ENCODE measurements at places on chromosomes 3 and 15.

DNA sequence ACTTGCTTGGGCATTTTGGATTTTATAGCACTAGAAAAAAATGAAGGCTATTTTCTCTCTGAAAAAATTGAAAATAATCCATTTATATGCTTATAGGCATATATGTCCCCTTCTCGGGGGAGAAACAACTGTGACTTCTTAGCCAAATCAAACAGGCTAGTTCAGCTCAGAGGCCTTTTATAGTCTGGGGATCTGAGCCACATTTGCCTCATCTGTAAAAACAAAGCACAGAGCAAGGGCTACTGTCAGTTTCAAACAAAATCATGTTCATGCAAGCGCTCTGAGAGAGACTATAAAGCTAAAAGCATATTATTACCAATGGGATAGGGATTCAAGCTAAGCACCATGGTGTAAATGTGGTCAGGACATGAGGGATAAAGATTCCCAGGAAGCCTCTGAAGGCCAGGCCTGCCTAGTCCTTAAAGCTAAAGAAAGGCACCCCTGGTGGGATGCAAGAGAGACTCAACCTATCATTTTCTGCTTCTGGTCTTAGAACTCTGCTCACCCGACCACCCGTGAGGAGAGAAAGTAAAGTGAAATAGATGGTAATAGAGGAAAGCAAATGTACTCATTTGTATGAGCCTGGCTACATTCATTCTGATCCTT is 51.0 kb upstream of the IL12A start:
- no peak for DNase-seq

DNA sequence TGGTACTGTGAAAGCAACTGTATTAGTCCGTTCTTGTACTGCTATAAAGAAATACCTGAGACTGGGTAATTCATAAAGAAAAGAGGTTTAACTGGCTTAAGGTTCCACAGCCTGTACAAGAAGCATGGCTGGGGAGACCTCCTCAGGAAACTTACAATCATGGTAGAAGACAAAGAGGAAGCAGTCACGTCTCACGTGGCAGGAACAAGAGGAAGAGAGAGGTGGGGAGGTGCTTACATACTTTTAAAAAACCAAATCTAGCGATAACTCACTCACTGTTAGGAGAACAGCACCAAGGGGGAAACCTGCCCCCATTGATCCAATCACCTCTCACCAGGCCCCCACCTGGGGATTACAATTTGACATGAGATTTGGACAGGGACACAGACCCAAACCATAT is 48.9 kb downstream of the IQGAP1 start:
- DNase-seq = no peak

- no peak for DNase-seq
Observed at GRCh38 chr15:91884606-91885005, 31.1 kb downstream of the SLCO3A1 start.

GRCh38 chr15:78438619-78439285 is 736 bp downstream of the IREB2 start:
- no peak for DNase-seq

- DNase-seq = no peak
Observed at GRCh38 chr15:85691350-85692240, 103.1 kb downstream of the KLHL25 start.

DNA sequence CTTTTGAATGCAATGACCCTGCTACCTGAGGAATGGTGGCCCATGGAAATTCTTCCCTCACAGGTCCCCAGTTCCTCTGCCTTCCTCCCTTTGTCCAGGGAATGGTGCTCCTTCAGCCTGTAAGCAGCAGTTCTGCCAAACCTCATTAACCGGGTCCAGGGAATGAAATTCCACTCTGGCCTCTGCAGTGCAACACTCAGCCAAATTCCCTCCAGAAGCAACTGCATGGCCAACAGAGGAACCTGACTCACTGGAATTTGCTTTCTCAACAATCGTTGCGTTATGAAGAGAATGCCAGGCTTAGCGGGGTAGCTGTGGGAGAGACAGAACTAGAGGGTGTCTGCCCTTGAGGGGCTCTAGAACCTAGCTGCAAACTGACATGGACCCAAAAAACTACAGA is 449.4 kb upstream of the PROK2 start:
- no peak for DNase-seq

- no peak for DNase-seq
Observed at GRCh38 chr3:160545504-160545871, 19.9 kb downstream of the KPNA4 start.

DNA sequence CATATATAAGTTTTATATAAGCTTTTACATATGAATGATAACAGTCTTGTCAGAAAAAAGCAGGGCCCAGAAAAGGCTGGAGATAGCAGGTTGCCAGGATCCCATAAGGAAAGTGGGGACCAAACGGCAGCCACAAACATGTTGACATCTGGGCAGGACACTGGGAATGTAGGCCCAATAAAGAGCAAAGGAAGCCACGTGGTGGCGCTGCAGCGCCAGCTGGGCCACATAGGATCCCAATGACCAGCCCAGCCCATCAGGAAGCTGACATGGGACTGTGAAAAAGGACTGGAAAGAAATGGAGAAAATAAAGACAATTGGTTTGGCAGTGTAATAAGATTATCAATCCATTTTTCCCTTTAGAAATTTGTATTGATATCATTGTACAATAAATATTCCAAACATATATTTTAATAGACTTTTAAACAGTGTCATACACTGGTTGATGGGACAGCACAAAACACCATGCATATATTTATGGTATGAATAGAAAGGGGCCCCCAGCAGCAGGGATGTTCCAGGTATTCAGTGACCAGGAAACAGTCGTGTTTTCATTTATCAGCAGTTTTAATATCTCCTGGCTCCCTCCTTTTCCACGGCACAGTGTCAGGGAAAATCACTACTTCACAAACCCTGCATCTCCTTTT is 89.0 kb upstream of the STRIT1 start:
- DNase-seq = peak; percentile 28

GRCh38 chr3:5314897-5315296 is 127.4 kb downstream of the EDEM1 start:
- DNase-seq = no peak

- DNase-seq = peak; percentile 80
Observed at GRCh38 chr3:14461748-14462324, 59.4 kb downstream of the SLC6A6 start.

DNA sequence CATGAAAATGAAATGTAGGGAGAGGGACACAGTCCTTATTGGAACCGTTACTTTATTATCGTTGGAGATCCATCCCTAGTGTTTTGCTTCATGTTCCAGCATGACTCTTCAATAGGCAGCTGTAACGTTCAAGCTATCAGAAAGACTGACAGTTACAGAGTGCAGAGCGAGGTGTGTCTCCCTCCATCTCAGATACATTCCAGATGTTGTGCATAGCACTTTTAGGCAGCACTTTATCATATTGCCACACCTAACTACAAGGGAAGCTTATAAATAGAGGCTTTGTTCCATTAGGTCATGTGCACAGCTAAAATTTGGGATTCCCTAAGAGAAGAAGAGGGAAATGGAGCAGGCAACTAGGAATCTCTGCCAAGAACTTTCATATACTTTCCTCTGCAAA is 1009.6 kb downstream of the ROBO2 start:
- DNase-seq = no peak

DNA sequence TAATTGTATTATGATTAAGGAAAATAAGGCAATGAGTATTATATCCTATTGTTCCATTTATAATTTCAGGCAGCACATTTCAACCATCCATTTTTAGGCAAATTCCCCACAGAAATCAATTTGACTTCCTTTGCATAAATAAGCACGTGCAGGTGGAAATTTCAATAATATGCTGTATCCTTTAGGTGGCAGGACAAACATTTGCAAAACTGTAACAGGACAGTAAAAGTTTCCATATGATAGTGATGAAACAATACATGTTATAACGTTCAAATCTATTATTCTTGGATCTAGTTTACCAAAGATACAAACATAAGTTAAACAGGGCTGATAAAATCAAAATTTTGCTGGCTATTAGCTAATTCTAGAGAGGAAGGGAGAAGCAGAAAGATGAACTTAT is 8.5 kb downstream of the UACA start:
- DNase-seq = no peak

- DNase-seq = no peak
Observed at GRCh38 chr15:44289259-44289790, 806 bp downstream of the GOLM2 start.

DNA sequence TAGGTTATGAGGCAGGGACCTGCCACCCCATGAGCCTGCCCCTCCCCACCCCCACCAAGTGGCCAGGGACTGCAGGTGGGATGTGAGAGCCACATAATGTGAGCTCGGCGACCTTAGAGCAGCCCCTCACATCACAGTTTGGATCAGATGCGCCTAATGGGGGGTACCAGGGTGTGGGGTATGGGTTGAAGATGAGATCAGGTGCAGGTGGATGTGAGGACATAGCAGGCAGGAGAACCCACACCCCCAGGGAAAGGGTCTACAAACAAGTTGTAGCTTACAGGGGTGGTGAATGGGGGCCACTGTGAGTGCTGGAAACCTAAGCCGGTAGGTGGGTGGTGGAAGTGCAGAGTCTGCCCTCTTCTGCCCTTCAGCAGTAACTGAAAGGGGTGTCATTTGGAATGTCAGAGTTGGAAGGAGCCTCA is 94.0 kb downstream of the CORO2B start:
- no peak for DNase-seq

DNA sequence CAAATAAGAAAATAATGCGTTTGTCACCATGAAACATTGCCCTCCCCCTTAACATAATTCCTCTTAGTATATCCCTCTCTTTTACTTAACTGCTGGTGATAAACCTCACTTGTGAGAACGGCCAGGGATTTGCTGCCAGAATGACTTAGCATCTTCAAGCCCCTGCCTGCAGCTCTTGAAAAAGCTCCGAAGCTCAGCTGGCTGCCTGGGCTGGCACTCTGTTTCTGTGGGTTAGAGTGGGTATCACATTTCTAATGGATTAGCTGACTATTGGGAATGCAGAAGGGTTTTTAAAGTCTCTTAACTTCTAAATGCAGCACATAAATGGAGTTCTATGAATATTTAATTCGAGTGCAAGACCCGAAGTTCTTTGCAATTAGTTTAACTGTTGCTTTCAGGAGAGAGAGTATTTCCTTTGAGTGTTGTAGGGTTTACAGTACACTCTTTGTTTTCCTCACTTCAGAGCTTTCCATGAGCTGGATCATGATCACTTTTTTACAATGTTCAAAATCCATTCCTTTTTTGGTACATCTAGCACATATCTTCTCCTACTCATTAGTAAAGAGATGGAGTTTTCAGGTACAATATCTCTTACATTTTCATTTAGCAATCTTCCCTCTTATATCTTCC is 124.7 kb upstream of the RBMS3 start:
- DNase-seq = no peak

DNA sequence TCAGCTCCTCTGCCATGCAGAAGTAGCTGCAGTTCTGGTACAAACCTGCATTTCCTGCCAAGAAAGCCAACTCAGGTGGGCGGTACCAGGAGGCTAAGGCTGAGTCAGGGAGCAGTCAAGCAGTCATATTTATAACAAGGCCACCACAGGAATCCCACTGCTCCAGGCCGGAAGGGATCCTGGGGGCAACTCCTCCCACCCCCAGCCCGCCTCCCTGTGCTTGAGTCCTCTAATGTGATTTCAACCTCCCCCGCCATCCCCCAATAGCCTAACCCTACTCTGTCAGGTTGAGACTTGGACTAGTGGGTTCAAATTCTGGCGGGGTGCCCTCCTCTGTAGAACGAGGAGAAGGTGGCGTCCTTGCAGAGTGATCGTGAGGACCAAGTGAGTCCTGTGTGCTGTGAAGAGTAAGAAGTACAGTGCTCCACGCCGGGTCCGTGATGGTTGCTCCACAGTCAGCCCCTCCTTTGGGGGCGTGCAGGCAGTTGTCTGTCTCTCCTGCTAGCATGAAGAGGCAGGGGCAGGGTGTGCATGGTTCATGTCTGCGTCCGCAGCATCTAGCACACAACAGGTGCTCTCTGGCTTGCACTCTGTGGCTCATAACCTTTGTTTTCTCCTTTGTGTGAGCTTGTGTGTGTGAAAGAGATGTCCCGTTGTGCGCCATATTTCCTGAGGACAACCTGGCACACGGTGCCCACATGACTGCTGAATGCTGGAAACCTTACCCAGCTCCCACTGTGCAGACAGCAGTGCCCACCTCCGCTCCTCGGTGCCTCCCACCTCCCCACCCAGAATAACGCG is 78.3 kb downstream of the SMAD6 start:
- no peak for DNase-seq

GRCh38 chr3:153079386-153079785 is 82.6 kb upstream of the RAP2B start:
- no peak for DNase-seq

DNA sequence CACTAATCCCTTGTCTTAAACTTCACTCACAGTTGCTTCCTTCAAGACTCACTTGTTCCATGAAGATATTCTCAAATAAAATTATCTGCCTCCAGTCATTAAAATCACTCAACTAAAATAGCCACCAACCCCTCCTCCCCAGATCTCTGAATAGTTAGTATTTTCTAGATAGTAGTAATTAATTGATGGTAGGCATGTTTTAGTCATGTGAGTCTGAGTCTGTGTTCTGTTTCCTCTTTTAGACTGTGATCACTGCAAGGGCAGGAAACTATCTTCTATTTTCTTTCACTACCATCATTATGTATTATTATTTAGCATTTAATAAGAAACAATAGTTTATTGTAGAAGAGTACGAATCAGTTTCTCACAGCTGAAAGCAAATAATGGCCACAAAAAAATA is 1080.5 kb downstream of the IGSF11 start:
- no peak for DNase-seq

DNA sequence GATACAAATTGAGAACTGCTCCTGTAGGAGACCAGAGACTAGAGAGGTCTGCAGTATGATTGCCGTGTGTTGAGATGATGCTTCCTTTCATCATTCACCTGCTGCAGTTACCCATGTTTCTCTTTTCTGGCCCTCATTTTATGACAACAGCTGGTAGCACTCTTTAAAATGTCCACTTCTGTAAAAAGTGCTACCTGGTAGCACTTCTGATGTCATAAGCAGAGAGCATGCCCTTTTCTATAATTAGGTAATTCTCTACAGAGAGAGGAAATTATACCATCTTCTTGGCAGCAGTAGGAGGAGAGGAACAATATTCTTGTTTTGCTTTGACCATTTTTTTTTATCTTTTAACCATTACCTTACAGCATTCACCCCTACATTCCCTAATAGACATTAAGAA is 123.8 kb downstream of the PPM1L start:
- DNase-seq = no peak

DNA sequence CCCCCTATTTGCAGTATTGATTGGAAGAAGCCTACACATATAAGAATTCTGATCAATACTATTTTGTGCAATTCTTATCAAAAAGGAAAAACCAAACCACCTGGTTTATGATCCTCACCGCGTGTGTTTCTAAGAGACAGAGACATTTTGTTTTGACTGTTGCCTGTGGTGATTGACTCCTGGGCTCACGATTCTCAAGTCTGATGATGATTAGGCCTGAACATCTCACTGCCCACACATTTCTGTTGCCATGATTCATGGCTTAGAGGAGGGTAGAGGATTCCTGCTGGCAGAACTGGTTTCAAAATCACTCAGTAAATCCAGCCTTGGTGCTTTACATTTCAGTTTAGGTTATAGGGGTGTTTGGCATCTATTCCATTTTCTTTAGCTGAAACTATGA is 88.3 kb upstream of the UBE3A start:
- DNase-seq = no peak

- no peak for DNase-seq
Observed at GRCh38 chr15:69826819-69827175, 270.9 kb downstream of the TLE3 start.

- no peak for DNase-seq
Observed at GRCh38 chr3:173588556-173588955, 191.0 kb downstream of the NLGN1 start.

GRCh38 chr15:85455891-85456290 is 75.5 kb downstream of the AKAP13 start:
- DNase-seq = no peak

Measured in GM13976 (cell line).